Stimulated activated CD4-positive, alpha-beta T cell treated with anti-CD3 and anti-CD28 coated beads, Interleukin-1b, Interleukin-23, amount 100 ng/mL, for 1 hour (primary cell): ENCODE measurements at places on chromosomes 2 and 18.

- DNase-seq = no peak
Observed at GRCh38 chr2:241636182-241637017, 558 bp downstream of the THAP4 start.

DNA sequence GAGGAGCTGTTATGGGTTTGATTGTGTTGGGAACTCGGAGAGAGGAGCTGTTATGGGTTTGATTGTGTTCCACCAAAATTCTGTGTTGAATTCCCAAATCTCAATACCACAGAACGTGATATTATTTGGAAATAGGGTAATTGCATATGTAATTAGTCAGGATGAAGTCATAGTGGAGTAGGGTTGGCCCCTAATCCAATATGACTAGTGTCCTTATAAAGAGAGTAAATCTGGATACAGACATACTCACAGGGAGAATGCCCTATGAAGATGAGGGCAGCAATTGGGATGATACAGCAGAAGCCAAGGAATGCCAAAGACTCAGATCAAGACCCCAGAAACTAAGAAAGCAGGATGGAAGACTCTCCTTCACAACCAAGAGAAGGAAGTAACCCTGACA, 1023.2 kb upstream of the ZEB2 start:
- no peak for DNase-seq

DNA sequence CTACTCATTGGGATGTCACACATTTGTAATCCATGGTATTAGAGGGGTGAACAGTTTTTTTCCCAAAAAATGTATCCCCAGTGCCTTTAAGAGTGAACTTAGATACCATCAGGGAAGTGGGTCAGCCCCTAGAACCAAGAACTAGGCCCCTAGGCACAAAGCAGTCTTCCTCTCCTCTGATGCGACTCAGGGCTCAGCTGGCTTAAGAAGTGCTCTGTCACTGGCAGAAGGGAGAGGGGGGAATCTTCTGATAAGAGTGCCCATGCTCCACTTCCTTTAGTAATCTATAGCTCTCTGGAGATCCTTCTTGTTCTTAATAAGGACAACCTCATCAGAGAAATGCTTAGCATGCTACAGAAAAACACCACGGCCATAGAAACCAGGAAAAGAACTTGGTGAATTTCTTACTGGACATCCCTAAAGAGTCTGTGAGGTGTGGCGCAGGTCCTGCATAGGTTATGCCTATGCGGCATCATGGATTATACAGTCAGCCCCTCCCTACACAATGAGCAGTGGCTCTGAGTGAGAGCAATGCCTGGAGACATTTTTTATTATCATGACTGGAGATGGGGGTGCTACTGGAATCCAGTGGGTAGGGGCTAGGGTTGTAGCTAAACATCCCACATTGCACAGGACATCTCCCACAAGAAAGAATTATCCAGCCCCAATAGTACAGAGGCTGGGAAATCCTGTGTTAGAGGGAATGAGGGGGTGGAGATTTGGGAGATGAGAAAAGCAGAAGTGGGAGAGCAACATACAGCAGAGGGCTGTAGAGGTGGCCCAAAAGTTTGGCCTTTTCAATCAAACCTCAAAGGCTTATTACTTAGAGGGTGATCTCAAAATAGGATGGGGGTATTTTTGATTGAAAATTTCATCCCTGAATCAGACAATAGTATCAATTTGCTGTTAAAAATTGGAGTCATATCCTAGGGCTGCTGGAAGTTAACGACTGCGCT, 21.7 kb upstream of the ZNF385B start:
- no peak for DNase-seq

DNA sequence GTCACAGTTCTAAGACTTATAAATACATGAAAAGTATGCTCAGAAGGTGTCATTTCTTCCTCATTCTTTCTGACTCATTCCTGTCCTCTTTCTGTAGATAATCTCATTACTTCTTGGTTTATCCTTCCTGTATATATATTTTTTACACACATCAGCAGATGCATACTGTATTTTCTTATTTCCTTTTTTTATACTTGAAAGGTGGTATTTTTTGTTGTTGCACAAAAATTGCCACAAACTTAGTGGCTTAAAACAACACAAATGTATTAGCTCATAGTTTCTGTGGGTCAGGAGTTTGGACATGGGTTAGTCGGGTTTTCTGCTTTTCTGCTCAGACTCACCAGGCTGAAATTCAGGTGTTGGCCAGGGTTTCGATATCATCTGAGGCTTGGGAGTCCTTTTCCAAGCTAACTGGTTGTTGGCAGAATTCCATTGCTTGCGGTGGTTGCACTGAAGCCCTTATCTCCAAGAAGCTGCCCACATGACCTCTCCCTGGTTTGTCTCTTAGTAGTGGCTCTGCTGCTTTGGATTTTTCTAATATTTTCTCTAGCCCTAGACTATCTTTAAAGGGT, 162.6 kb downstream of the FMNL2 start:
- no peak for DNase-seq

- DNase-seq = no peak
Observed at GRCh38 chr2:40384714-40385113, 67.2 kb downstream of the SLC8A1 start.

DNA sequence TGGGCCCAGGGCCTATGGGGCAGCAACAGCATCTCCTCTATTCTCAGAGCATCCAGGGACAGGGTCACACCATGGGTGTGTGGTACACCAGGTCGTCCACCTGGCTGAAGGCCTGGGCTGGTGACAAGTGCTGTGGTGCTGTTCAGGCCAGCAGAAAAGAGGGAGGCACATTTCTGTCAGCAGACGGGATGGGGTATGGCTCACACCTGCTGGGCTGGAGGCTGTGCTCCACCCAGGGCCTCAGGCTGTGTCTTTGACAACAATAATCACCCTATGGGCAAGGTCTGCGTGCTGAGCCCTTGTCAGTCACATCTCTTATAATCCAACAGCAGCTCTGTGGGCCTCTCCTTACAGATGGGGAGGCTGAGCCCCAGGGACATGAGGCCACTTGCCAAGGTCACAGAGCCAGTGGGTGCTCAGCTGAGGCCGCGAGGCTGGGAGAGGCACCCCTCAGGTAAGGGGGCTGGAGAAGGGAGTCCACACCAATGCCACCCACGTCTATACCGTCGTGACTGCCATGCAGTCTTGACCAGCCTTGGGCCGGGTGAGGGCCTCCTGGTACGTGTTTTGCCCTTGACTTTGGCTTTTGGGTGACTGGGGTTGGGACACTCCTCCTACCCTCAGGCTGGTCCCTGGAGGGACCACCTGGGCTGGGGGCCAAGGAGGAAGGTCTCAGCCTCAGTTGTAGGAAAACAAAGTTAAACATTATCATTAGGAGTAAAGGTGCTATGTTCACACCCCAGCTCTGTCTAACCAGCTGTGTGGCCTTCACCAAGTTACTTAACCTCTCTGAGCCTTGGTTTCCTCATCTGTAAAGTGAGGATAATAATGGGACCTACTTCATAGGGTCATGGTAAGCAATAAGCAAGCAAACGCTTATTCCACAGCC, 5.6 kb upstream of the HS6ST1 start:
- no peak for DNase-seq

DNA sequence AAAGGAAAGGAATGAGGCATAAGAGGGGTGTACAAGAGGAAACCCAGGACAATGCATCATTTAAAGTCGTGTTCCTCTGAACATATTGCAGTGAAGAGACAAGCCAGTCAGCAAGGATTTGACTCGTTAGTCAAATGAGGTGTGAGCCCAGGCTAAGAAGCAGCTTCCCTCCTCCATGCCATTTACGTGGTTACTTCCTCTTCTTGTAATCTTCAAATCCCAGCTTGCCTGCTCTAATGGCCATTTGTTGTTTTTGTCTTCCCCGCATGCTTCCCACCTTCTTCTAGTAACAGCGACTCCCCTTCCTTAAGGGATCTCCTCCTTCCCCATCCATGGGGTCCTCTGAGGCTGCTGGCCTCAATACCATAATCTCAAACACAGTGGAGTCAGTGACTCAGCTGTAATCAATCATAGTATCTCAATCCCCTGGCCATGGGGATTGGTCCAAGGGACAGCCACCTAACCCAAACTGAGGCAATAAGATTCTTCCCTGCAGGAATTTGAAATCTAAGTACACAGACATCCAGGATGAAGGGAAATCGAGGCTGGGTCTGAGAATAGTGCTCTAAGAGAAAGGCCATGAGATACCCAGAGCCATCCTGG, 37.6 kb downstream of the SLC14A1 start:
- DNase-seq = no peak
